NCI-H1417 treated with DMSO at 0.1 percent for 48 hours (cell line): ENCODE measurements at places on chromosomes 1 and 21.

DNA sequence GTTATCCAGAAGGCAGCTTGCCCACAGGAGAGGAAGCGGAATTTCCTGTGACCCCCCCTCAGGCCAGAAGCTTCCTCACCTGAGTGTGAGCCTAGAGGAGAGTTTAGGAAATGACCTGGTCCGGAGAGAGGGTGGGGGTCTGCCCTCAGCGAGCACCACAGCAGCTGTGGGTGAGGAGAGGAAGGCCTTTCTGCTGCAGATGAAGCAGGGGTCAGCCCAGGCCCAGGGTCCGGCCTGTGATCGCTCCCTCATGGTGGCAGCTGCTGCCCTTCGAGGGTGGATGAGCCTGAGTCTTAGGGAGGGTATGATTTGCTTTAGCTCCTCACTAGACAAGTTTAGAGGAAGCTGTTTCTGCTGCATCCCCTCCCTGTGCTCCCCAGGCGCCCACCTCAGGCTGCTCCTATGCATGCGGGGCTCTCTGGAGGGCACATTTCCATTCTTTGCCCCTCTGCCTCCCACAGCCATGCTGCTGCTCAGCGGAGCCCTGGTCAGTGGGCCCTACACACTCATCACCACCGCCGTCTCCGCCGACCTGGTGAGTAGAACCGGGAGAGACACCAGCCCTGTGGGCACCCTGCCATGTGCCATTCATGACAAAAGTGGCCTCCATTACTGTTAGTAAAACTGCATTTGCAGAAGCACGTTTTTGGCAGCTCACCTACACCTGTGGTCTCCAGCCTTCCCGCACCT lies 53.0 kb downstream of the SLC37A1 start:
- DNase-seq, result no peak

DNA sequence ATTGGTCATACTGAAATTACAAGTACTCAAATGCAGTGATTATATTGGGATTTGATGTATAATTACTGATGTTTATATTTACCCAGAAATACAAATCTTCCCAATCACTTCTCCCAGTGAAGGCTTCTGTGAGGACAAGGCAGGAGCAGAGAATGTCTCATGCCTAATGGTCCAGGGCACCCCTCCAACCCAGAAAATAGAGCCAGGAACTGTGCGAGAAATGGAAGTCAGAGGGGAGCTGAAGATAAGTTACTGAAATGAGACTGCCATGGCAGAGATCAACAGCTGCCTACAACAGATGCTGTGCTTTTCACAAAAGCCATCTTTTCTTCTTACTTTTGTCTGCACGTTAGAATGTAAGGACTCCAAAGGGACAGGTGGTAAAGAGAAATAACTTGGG lies 171.2 kb downstream of the TTLL7 start:
- no peak for DNase-seq

GRCh38 chr1:154351363-154352068 lies 26.2 kb downstream of the ATP8B2 start:
- no peak for DNase-seq

DNA sequence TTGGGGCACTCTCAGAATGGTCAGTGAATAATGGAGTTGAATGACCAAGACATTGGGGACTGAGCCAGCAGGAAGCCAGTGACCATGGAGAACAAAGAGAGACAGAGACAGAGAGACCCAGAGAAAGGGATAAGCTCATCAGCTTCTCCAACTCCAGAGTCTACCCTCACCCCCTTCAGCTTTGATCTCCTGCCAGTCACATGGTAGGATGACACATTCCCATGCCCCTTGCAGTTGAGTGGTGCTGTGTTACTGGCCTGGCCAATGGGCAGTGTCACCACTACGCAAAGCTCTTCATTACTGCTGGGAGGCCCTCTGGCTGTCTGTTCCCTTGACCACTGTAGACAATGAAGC lies 643.5 kb downstream of the AJAP1 start:
- DNase-seq, result no peak

DNA sequence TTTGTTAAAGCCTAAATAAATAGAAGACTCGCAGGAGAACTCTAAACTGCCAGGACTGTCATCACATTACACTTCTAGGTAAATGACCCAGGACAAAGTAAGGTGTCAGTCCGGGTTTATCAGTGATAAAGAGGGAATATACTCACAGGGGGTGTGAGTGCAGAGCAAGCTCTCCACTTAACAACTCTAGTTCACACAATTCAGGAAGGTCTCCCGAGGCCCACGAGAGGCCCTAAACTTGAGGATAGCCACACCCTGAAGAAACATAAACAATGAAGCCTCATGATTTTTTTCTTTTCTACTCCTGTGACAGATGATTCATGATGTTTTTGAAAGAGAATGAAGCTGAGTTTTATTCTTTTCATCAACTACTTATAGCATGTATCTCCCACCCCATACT lies 65.6 kb upstream of the EXO1 start:
- DNase-seq, result no peak

DNA sequence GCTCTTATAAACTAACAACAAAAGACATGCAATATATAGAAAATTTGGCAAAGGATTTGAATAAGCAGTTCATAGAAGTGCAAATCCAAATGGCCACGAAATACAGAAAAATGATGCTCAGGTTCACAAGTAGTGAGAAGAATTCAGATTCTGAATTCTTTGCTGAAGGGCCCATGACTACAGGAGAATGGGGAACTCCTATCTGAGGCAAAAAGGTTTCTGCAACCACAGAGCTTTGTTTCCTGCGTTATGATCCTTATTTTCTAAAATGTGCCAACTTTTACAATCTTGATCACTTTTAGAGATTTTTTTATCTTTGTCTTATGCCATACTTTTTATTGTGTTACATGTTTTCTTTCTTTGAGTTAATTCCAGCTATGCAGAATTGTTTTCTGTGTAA lies 91.3 kb downstream of the ITSN1 start:
- no peak for DNase-seq

DNA sequence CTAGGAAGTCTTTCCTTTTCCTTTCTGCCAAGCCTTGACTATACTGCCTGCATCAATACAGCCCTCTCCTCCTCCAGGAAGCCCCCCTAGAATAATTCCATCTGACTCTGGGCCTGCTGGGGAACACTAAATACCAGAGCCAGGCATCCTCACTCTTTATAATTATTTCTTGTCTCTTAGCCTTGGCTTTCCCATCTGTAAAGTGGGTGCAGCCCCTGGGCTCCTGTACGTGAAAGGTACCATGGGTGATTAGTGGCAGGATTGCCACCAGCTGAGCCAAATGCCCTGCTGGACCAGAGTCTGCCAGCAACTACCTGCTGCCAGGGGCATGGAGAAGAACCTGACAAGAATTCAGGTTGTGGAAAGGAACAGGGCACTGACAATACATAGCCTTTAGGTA lies 58.7 kb downstream of the LGR6 start:
- DNase-seq, result no peak

DNA sequence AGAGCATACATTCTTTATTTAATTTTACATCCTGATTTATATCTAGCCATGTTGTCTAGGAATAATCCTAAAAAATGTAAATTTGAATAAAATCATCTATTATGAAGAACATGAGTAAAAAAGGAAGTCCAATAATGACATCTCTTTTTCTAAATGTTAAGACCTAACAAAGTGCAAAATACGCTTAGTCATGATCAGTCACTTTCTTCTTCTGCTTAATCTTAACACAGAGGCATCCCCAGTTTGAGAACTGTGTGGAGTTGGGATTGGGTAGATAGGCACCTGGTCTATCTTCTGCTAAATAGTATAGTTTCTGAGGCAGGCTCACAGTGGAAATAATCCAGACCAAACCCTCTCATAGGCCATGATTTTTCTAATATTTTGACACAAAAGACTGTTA lies 311.7 kb upstream of the LRRC7 start:
- no peak for DNase-seq

GRCh38 chr1:97505816-97506215 lies 415.0 kb downstream of the DPYD start:
- no peak for DNase-seq

GRCh38 chr1:168467452-168467851 lies 76.3 kb downstream of the XCL2 start:
- DNase-seq, result no peak

DNA sequence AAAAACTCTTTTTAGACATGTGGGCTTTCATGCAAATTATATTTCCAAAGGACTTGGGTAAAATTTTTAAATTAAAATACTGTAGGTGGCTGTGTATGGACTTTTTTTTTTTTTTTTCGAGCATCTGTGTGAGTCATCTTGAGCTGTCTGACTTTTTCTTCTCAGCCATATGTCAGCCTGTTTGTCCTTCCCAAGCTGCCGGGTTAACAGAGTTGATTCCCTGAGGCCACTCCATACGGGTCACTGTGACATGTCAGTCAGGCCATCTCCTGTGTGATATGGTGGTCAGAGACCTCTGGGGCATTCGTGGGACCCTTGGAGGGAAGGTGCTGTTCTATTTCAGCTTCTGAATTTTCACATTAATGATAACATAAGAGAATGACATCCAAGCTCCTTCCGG lies 148.3 kb downstream of the KCNJ6 start:
- no peak for DNase-seq

- DNase-seq, result no peak
These were observed 3.5 kb downstream of the GCLM start for GRCh38 chr1:93905734-93906133.

- no peak for DNase-seq
These were observed 688.9 kb upstream of the ADGRL2 start for GRCh38 chr1:81111818-81112217.

DNA sequence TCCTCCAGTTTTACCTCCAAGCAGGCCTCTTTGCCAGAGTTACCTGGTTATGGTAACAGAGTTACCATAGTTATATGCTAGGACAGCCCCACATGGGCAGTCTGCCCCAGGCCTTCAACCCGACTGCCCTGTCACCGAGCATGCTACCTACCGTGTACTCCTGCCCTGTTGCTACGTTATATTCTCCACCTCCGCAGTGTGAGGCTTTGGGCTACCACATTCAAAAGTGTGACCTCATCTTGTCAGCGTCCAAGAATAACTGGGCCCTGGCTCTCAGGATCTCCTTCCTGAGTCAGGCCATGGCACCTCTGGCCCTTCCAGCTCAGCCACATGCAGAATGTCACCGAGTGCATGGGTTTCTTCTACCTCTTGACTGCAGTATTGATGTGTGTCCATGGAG lies 8.9 kb downstream of the MAPKAPK2 start:
- DNase-seq, result no peak

DNA sequence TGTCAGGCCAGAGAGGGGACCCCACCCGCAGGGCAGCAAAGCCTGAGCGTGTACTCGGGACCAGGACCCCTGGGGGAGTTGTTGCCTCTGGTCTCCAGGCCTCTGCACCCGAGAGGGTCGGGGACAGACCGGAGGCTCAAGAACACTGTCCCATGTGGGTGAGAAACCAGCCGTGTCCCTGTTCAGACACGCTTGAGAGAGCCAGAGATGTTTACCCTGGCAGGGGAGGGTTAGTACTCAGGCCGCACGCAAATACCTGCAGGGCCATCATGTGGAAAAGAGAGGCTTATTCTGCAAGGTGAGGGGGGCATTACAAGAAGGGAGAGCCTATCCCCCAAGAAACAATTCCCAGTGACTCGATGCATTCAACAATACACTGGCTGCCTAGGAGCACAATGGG lies 74.0 kb upstream of the ARHGEF16 start:
- DNase-seq, result no peak

DNA sequence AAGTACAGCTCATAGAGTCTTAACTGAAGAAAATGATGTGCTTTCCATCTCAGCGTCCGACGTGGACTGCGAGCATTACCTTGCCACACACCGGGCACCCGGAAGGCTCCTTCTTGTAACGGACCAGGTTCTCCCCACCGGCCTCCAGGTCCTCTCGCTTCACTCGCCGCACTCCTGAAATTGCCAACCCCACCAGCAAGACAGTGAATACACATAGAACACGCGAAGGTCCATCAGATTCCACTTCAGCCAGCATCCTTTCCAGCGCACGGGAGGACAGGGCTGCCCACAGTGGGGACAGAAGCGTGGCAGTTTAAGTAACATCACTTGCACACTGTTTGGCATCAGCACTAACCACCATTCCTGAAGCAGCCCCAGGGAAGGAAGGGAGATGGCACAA lies 53.3 kb downstream of the PRDM15 start:
- no peak for DNase-seq

GRCh38 chr21:39644062-39644560 lies 31.4 kb downstream of the B3GALT5 start:
- no peak for DNase-seq

DNA sequence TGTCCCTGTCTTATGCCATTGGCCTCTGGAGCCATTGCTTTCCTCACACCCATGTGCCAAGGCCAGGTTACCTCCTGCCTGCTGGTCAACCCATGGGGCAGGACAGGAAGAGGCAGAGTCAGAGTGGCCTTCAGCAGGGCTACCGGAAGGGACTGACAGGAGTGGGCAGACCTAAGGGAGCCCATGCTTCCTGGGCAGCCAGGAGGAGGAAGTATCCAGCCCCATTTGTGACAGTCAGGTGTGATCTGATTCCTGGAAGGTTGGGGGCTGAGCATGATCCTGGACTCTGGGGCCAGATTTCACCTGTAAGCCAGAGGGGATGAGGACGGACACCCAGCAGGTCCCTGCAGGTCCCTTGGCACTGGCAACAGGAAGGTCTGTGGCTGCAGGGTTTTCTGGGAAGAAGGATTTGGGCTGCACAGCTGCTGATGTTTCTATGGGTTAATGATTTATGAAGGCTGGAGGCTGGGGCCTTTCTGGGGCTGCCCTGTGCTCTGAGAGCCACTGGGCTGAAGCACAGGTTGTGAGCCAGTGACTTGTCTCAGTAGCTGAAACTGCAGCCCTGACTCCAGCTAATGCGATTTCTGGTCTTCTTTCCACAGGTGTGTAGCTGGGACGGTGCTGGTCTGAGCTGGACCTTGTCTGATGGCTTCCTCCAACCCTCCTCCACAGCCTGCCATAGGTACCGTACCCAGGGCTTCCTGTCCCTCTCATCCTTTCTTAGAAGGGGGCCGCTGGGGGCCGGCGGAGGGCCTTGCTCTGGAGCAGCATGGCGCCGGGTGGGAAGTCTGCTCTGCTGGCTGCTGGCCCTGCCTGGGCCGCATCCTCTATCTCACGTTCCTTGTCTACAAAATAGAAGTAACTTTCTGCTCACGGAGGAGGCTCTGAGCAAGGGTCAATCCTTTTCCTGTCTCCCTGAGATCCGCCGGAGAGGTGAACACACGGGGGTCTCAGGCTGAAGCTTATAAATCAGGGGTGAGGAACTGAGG lies 40.7 kb downstream of the ARHGEF10L start:
- no peak for DNase-seq

DNA sequence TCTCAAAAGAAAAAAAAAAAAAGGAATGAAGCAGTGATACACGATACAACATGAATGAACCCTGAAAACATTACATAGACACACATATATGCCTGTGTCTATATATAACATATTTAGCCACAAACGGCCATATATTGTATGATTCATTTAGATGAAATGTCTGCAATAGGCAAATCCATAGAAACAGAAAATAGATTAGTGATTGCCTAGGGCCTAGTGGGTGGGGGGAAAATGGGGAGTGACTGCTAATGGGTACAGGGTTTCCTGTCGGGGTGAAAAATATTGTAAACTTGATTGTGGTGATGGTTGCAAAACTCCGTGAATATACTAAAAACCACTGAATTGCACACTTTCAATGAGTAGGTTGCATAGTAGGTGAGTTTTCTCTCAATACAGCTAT lies 6.0 kb upstream of the H6PD start:
- DNase-seq, result no peak
